ENCODE measurements at places on chromosomes 3 and 15.

DNA sequence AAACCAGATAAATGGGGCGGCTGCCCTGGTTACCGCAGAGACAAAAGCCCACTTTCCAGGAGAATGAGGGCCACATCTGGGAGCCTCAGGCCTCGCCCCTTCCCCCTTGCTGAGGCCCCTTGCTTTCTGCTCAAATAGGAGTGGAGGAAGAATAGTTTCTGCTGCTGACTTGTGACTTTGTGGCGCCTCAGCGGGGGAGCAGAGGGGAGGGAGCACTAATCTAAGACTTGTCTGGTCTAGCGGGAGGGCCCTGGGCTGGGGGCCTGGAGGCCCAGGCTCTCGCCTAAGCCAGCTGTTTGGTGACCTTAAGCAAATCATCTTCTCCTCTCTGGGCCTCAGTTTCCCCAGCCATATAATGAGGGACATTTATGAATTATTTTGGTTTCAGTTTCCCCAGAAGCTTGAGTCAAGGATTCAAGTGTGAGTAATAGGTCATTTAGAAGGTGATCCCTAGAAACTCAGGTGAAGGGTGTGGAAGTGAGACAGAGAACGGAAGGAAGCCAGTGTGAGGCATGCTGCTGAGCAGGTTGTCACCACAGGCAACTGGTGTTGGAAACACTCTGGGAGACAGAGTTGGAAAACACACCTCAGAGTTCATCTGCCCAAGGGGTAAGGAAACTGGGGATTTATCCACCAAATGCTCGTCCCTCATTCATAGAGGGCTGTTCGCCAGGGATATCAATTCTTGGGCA lies 25.9 kb upstream of the SMAD3 start:
- no peak for DNase-seq

- no peak for DNase-seq
Observed at GRCh38 chr3:140571836-140572235, 106.0 kb upstream of the TRIM42 start.

DNA sequence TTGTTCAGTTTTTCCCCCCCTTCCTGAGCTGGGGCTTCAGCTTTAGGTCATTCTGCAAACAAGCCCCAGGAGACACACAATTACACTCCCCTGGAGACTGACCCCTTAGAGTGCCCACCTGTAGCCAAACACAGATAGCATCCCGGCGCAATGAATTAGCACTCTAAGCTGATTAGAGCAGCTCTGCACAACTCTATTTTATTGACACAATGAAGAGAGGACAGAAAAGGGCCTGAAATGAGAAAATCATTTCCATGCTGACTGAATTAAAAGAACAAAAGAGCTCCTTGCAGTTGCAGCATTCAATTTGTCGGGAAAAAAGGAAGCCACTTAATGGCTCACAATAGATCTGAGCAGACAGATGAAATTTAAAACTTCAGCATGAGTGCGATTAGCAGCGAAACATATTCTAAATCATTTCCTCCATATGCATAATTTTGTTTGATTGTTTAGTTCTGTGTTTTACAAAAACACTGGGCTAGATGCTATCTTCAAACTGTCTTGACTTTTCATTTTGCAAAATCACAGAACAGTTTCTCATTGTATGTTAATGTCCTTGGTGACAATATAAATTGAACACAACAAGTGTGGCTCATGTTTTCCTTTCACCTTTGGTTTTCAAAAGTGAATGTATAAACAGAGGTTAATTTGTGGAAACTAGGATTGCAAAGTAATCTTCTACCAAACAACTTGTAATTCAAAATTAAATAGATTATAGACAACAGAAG lies 308.6 kb downstream of the MECOM start:
- DNase-seq, result no peak

DNA sequence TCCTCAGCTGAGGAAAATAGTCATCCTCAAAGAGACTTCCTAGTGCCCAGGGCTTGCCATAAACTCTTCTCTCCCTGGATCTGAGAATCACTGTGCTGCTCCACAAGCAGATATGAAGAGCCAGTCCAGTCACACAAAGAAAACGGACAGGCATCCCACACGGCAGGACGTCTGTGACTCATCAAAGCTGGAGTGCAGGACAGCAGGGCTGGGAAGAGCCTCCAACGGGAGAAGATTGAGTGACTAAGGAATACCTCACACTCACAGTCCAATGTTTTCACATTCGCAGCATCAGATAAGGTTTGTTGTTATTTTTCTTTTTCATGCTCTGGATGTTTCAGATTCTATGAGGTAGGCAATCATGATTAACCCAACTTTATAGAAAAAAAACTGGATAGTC lies 57.8 kb downstream of the NEK10 start:
- DNase-seq, result no peak

- DNase-seq, result no peak
Observed at GRCh38 chr3:126986001-126986400, 3.1 kb downstream of the PLXNA1 start.

- DNase-seq, result no peak
Observed at GRCh38 chr3:179181021-179181472, 32.9 kb downstream of the PIK3CA start.

DNA sequence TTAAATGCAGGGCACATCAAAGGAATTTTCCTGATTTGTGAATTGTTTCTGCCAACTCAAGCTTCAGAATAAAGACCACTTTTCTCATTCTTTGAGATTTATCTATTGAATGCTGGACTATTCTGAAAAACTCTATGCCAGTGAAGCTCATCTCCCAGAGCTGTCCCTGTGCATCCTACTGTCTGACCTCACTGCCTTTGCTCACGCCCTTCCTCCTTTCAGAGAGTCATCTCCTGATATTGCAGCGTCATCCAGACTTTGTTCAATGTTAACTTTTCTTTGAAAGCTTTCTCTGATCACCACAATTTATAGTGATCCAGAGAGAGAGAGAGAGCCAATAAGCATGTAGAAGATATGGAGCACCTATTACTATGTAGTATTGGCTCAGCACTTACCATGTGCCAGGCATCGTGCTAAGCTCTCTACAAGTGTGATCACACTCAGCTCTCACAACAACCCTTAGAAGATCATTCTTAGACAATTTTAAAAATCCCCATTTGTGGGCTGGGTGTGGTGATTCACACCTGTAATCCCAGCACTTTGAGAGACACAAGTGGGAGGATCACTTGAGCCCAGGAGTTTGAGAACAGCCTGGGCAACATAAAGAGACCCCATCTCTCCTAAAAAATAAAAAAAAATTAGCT lies 30.2 kb upstream of the TLE3 start:
- no peak for DNase-seq

DNA sequence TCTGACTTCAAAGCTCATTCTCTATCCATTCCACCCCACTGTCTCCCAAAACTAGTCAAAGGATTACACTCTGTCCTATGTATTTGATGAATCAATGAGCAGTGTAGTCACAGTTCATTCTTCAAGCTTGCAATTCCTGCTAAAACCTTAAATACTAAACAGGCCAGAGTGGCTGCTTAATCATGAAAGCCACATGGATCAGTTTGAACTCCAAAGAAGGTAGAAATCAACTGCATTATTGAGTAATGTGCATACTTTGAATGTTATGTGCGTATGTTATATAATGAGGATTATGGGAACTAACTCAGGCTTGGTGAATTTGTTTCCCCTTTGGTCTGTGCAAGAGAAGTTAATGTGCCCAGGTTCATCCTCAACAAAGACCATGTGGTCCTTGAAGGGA lies 45.4 kb downstream of the PRICKLE2 start:
- DNase-seq, result no peak

GRCh38 chr3:31433679-31433992 lies 99.1 kb upstream of the STT3B start:
- no peak for DNase-seq

DNA sequence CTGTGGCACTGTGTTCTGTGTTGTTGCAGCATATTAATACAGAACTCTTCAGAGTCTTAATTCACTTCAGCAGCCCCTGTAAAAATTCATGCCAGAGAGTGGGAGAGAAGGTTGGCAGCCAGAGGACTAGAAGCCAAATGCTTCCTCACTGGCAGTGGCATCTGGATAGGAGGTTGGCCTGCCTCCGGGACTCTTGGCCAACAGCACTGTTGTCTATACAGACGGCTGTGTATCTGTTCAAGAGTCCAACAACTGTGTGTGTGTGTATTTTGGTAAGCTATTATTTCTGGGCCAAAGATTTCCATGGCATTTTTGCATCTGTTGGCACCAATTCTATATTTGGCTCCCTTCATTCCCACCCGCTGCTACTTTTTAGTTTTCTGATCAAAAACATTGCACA lies 156.0 kb upstream of the SOX2 start:
- DNase-seq, result no peak

DNA sequence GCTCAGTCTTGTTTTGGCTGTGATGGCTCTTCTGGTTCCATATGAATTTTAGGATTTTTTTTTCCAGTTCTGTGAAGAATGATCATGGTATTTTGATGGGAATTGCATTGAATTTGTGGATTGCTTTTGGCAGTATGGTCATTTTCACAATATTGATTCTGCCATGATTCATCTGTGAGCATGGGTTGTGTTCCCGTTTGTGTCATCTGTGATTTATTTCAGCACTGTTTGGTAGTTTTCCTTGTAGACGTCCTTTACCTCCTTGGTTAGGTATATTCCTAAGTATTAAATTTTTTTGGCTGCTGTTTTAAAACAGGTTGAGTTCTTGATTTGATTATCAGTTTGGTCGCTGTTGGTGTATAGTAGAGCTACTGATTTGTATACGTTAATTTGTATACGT lies 18.5 kb downstream of the TCF12 start:
- DNase-seq, result no peak

DNA sequence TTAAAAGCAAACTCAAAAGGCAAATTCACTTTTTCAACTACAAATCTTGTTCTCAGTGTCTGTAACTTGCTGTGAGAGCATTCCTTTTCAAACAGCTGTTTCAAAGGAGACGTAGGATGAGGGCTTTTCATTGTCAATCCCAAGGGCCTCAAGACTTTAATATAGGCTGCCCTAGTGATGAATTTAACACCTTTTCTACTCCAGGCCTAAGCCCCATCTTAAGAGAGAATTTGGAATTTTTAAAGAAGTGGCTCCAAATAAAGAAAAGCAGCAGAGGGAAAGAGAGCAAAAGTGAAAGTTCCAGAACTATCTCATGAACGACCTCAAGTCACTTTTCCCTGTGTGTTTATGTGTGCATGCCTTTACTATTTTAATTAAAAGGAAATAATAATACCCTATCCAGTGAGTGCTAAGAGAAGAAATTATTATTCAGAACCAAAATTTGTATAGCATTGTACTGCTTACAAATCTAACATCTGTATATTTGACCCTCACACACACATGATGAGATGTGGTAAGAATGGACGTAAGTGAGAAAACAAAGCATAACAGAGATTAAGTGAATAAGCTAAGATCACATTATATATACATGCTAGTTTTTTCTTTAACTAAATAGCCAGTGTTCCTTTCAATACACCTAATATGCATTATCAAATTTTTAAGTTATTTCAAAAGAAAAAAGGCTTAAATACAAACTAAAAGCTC lies 196.4 kb downstream of the VGLL3 start:
- no peak for DNase-seq

DNA sequence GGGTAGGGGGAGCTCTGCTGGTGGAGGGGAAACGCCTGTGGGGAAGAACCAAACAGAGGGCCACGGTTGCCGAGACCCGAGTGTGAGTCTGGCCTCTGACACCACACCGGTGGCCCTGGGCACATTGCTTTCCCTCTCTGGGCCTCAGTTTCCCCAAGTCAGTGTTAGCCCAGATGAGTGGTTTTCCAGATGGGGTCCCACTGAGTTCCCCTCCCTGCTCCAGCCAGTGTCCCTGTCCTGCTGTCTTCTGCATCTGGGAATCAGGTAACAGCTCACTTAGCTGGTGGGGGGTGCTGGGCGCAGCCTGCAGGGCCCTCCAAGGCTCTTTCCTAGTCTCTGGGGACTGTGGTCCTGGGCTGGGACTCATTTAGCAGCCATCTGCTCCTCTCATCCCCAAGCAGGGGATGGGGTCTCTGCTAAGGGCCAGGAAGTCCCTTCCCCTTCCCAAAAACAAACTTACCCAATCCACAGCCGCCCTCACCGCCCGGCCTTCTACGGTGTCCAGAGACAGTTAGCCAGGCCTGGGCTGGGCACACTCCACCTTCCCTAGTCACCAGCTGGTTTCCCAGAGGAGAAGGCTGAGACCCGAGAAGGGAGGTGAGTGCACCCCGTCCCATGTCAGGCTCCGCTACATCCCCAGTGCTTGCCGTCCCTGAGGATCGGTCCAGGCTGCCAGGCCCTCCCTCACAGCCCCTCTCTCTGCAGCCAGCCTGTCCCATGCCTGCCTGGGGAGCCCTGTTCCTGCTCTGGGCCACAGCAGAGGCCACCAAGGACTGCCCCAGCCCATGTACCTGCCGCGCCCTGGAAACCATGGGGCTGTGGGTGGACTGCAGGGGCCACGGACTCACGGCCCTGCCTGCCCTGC lies 676 bp downstream of the GP9 start:
- no peak for DNase-seq

DNA sequence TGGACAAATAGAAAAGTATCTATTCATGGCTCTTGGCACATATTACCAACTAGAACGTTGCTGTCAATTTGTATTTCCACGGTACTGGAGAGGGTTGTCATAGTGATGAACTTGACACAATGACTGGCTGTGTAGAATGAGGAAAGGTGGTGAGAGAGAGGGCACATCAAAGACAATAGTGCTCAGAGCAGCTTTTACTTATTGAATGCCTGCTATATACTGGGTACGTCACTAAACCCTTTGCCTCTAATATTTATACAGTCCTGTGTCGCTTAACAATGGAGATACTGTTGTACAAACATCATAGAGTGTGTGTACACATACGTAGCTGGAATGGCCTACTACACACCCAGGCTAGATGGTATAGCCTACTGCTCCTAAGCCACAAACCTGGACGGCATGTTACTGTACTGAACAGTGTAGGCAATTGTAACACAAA lies 8.3 kb downstream of the TMPRSS7 start:
- no peak for DNase-seq

DNA sequence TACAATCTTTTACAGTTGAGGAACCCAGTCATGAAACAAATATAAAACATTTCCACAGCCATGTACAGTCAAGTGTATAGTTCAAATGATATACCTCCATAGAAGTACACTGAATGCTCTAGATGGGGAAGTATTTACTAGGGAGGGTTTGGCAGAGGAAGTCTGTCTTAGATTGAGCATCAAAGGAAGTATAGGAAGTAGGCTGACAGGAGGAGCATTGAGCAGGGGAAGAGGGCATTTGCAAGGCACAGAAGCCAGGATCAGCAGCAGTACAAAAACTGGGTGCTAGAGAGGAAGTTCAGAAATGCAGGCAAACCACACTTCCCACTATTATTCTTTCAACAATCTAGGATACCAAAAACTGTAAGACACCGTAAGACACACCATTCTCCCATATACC lies 122.6 kb downstream of the ANO10 start:
- DNase-seq, result no peak

DNA sequence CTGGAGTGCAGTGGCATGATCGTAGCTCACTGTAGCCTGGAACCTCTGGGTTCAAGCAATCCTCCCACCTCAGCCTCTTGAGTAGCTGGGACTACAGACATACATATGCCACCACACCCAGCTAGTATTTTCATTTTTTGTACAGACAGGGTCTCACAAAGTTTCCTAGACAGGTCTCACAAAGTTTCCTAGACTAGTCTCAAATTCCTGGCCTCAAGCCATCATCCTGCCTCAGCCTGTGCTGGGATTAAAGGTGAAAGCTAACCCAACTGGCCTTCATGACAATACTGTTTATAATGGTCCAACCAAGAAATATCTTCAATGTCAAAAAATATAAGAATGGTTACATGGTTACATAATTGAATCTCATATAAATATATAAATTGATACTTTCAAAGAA lies 24.0 kb downstream of the GPR176 start:
- DNase-seq, result no peak

GRCh38 chr3:161568671-161569070 lies 72.1 kb downstream of the OTOL1 start:
- no peak for DNase-seq

Measured in type B pancreatic cell (in vitro differentiated cells).